ENCODE measurements at places on chromosomes 12 and 14. TPM values are rescaled to one million over a fixed set of nuclear protein-coding genes. Genes with fewer than 3 reads are reported as not detected.

DNA sequence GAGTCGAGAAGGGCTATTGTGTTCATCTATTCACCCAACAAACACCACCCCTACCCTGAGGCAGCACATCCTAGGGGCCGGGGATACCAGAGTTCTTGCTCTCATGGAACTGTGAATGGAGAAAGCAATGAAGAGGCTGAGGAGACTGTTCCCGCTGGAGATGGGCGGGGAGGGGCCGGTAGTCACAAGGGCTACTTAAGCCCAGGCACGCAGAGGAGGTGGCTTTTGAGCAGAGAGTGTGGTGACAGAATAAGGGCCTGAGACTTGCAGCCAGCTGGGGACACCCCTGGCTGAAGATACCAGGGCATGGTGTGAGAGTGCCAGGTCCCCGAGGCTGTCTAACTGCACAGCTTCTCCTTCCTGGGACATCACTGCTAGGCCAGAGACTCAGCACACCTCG, 114.1 kb upstream of the EVL start:
- no peaks in the 10 kb centered on the region for H3K4me1 ChIP-seq
- H3K36me3 ChIP-seq, result no peaks in the 10 kb centered on the region
- no peak overlapping the region for H3K27ac ChIP-seq
- no peaks in the 10 kb centered on the region for H3K27me3 ChIP-seq

- peak overlapping the region; percentile 0 for H3K4me3 ChIP-seq
- H3K36me3 ChIP-seq, result no peaks in the 10 kb centered on the region
- DNase-seq, result peak; percentile 73
- H3K4me1 ChIP-seq, result no peaks in the 10 kb centered on the region
- H3K27ac ChIP-seq, result peak overlapping the region; percentile 94
- no peaks in the 10 kb centered on the region for H3K27me3 ChIP-seq
Observed at GRCh38 chr14:75258079-75258802, 20.4 kb upstream of the FOS start.

DNA sequence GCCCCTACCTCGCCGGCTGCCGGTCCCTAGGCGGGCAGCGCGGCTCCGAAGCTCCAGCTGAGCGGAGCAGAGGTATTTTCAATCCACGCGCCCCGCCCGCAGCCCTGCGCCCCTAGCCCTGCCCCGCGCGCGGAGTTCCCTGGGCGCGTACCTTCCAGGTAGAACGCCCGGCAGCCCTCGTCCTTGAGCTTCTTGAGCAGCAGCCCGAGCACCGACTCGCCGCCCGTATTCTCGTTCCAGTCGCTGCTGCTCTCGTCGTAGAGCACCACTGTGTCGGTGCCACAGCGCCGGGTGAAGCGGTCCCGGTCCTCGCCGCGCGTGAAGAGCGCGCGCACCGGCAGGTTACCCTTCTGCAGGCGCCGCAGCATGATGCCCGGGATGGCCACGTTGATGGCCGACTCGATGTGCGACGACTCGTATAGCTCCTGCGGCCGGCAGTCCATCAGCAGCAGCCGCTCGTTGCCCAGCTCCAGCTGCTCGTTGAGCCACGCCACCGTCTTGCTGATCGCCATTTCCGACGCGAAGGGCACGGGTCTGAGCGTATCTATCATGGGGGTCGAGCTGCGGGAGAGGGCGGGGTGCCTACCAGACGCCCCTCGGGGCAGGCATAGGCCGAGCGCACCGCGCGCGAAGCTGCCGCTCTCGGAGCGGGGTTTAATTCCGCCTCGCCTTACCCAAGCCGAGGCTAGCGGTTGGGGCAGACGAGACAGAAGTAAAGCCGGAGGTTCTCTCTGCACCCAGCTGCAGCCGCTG, 636 bp downstream of the DUSP6 start:
- peaks cover 12% of the 10 kb centered on the region for H3K4me1 ChIP-seq
- no peaks in the 10 kb centered on the region for H3K36me3 ChIP-seq
- no peaks in the 10 kb centered on the region for H3K27me3 ChIP-seq
- DNase-seq, result peak; percentile 66
- H3K4me3 ChIP-seq, result peak overlapping the region; percentile 99

DNA sequence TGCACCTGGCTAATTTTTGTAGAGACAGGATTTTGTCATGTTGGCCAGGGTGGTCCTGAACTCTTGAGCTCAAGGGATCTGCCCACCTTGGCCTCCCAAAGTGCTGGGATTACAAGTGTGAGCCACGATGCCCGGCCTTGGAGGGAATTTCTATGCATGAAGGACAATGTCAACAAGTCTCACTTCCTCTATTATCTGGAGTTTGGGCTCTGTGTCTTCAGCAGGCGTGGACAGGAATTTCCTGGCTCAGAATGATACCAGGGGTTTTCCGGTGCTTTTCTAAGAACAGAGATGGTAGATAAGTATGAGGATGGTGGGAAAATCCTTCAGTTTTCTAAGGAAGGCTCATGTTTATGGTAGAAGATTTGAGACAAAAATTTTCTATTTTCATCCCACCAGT, 75.0 kb upstream of the CCDC60 start:
- H3K27ac ChIP-seq, result no peak overlapping the region
- H3K27me3 ChIP-seq, result no peaks in the 10 kb centered on the region
- H3K36me3 ChIP-seq, result no peaks in the 10 kb centered on the region
- H3K4me3 ChIP-seq, result no peak overlapping the region
- DNase-seq, result no peak
- no peaks in the 10 kb centered on the region for H3K4me1 ChIP-seq

DNA sequence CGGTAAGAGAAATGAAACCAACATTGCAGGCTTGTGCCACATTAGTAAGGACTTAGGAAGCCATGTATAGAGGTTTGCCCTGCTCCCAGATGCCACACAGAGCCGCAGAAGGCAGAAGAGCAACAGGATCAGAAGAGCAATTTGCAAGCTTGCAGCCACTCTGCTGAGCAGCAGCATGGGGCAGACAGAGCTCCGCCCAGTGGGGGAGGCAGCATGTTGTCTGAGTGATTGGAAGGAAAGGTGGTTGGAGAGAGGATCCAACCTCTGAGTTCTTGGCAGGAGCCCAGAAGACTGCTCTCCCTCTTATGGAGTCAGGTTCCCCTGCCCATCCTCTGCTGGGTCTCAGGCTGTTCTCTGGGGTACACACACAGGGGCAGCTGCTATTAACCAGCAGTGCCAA, 2.3 kb upstream of the KRT6A start:
- no peaks in the 10 kb centered on the region for H3K27me3 ChIP-seq
- no peak for DNase-seq
- H3K27ac ChIP-seq, result no peak overlapping the region
- H3K4me3 ChIP-seq, result no peak overlapping the region

- peak overlapping the region; percentile 11 for H3K27ac ChIP-seq
- H3K36me3 ChIP-seq, result no peaks in the 10 kb centered on the region
- no peak for DNase-seq
- H3K27me3 ChIP-seq, result no peaks in the 10 kb centered on the region
- no peaks in the 10 kb centered on the region for H3K4me1 ChIP-seq
- no peak overlapping the region for H3K4me3 ChIP-seq
Observed at GRCh38 chr14:24179294-24179960, 7.5 kb downstream of the REC8 start.

DNA sequence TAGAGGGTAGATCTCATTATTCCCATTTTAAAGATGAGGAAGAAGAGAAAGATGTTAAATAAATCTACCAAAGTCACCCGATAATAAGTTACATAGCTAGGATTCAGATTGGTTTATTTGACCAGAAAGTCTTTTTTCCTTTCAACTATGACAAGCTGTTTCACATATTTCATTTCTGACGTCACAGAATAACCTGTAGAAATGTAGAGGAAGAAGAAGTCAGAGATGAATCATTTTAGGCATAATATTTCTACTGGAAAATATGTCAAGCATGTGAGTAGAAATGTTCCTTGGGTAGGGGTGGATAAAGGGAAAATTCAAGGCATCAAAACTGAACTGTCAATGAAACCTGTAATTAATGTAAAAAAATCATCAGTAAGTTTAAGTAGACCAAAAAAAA, 107.0 kb downstream of the MGST1 start:
- no peaks in the 10 kb centered on the region for H3K4me1 ChIP-seq
- no peak overlapping the region for H3K27ac ChIP-seq
- no peak overlapping the region for H3K4me3 ChIP-seq
- DNase-seq, result no peak
- H3K27me3 ChIP-seq, result no peaks in the 10 kb centered on the region
- no peaks in the 10 kb centered on the region for H3K36me3 ChIP-seq

DNA sequence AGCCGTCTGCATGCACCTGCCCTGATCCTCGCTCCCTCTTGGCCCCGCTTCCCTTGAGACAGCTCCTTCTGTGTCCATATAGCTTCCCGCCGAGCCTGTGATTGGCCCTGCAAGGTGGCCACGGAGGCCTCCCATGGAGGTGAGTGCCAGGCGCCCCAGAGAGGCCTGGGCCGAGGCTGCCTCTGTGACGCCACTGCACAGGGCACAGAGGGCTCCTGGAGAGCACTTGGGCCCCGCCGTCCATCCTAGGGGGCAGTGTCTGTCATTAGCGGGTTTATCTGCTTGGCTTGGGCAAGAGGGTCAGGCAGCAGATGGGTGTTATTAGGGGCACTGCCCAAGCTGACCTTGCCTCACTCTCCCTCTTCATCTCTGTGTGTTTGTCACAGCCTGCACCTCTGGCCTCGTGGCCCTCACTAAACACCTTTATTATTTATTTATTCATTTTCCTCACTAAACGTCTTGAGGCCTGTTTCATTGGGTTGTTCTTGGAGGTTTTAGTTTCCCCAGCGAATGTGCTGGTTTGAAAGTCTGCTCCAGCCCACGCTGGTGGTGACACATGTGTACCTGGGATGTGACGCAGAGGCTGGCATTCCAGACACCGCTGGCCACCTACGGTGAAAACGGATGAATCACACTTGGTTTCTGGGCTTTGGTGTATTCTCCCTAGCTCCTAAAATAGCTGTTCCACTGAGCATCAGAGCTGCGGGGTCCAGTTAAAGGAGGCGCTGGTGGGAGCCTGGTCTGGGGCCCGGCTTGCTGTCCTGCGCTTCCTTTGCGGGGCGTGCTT, 5.9 kb downstream of the ZFYVE21 start:
- no peaks in the 10 kb centered on the region for H3K27me3 ChIP-seq
- peak overlapping the region; percentile 46 for H3K27ac ChIP-seq
- H3K4me3 ChIP-seq, result no peak overlapping the region

DNA sequence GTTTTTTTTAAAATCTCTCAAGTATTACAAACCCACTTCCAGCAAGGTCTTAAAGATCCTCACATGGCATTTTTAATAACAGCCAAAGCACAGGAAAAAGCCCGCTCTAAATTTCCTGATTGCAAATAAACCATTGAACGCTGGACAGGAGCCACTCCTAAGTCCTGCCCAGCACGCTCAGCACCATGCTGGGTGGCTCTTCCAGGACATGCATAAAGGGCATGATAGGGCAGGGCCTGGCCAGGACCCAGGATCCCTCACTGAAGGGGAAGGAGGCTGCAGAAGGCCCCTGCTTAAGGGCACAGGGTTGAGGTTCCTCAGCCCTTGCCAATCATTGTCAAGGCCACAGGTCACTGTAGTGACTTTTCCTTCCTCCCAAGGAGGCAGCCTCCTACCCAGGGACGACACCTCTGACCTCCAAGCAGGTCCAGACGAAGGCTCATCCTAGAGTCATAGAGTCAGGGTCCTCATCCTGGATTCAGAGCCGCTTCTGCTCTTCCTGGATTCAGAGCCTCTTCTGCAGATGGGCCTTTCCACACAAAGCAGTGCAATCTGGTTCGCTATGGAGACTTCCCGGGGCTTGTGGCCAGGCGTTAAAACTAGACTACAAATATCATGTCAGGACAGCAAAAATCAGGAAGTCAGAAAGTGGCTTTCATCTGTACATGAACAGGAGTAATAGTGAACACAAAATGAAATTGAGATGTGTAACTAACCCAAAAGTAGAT, 123.8 kb downstream of the GCH1 start:
- no peak for DNase-seq
- no peak overlapping the region for H3K27ac ChIP-seq
- peaks cover 5% of the 10 kb centered on the region for H3K36me3 ChIP-seq

GRCh38 chr14:98897605-98898309, 374.2 kb downstream of the BCL11B start:
- H3K27ac ChIP-seq, result no peak overlapping the region
- no peaks in the 10 kb centered on the region for H3K27me3 ChIP-seq
- DNase-seq, result peak; percentile 26
- H3K4me1 ChIP-seq, result no peaks in the 10 kb centered on the region
- H3K4me3 ChIP-seq, result no peak overlapping the region
- no peaks in the 10 kb centered on the region for H3K36me3 ChIP-seq

- no peaks in the 10 kb centered on the region for H3K4me1 ChIP-seq
- no peaks in the 10 kb centered on the region for H3K27me3 ChIP-seq
- DNase-seq, result no peak
- H3K27ac ChIP-seq, result no peak overlapping the region
Observed at GRCh38 chr12:81207664-81208063, 129.8 kb downstream of the ACSS3 start.

GRCh38 chr12:72889791-72890190, 617.6 kb downstream of the TRHDE start:
- no peaks in the 10 kb centered on the region for H3K27me3 ChIP-seq
- H3K4me3 ChIP-seq, result no peak overlapping the region
- no peaks in the 10 kb centered on the region for H3K4me1 ChIP-seq
- DNase-seq, result no peak

DNA sequence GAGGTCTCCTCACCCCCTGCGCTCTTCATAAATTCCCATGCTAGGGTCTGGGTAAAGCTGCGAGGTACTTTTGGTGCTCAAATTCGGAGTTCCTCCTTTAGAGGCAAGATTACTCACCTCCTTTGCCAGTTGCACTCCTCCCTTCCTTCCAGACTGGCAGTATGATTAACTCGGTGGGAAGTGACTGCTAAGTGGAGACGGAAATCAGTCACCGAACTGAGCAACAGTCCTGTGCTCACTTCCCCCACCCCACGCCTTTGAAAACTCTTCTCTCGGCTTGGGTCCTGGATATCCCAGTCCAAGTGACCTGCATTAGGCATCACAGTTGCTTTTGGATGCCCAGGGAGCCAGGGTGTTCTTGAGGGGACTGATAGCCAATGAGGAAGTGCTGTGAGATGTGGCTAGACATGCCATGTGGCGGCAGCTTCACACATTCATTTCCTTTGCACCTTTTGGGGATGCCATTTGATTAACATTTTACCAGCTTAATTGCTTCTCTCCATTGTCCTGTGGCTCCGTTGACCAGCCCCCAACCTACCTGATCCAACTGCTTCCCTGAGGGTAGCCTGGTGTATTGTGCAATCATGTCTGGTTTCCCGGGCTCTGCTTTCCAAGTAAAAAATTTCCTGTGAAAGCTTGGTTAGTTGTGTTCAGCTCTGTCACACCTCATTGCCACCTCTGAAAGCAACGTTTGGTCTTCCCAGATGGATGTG, 840 bp downstream of the PNP start:
- H3K4me3 ChIP-seq, result peak overlapping the region; percentile 36
- DNase-seq, result peak; percentile 70
- peaks cover 4% of the 10 kb centered on the region for H3K36me3 ChIP-seq
- no peaks in the 10 kb centered on the region for H3K27me3 ChIP-seq

GRCh38 chr12:22698576-22698975, 73.6 kb downstream of the ETNK1 start:
- H3K36me3 ChIP-seq, result no peaks in the 10 kb centered on the region
- no peaks in the 10 kb centered on the region for H3K27me3 ChIP-seq
- H3K4me1 ChIP-seq, result no peaks in the 10 kb centered on the region
- H3K27ac ChIP-seq, result no peak overlapping the region
- DNase-seq, result no peak
- H3K4me3 ChIP-seq, result no peak overlapping the region

GRCh38 chr14:68685419-68686204, 107.3 kb downstream of the ZFP36L1 start:
- peaks cover 11% of the 10 kb centered on the region for H3K4me1 ChIP-seq
- no peak overlapping the region for H3K27ac ChIP-seq
- no peak for DNase-seq
- H3K4me3 ChIP-seq, result no peak overlapping the region

The TDRD9 gene
- total RNA-seq, result 1.7 TPM

The CMA1 gene
- total RNA-seq, result 0.52 TPM

The HOXC12 gene
- not detected for total RNA-seq

The TOMM20L gene
- not detected for total RNA-seq

The FAR2 gene
- total RNA-seq, result 11.5 TPM
